ENCODE measurements at places on chromosomes 3 and 15. TPM values are rescaled to one million over a fixed set of nuclear protein-coding genes. Genes with fewer than 3 reads are reported as not detected.

ZPLD1 gene
- under 0.01 TPM for total RNA-seq

TMCC1 gene
- 33.0 TPM for total RNA-seq

RASL12 gene
- total RNA-seq, result 15.2 TPM

CCDC33 gene
- total RNA-seq, result 0.04 TPM

SAMMSON gene
- total RNA-seq, result 0.04 TPM

PLEKHO2 gene
- 11.6 TPM for total RNA-seq

CYP1A1 gene
- 0.13 TPM for total RNA-seq
